ENCODE measurements at places on chromosomes 1 and 21.

DNA sequence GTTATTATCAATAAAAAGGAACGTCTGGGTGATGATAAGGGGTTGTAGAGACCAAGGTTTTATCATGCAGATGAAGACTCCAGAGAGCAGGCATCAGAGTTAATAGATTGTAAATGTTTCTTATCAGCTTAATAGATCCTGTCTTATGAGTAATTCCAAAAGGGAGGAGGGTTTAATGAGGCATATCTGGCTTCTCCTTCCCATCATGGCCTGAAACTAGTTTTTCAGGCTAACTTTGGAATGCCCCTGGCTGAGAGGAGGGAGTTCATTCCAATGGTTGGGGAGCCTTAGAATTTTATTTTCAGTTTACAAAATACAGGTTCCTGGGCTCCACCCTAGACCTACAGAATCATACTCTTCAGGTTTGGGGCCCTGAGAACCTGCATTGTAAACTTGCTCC lies 13.5 kb downstream of the PLA2G2D start:
- no peak for DNase-seq

DNA sequence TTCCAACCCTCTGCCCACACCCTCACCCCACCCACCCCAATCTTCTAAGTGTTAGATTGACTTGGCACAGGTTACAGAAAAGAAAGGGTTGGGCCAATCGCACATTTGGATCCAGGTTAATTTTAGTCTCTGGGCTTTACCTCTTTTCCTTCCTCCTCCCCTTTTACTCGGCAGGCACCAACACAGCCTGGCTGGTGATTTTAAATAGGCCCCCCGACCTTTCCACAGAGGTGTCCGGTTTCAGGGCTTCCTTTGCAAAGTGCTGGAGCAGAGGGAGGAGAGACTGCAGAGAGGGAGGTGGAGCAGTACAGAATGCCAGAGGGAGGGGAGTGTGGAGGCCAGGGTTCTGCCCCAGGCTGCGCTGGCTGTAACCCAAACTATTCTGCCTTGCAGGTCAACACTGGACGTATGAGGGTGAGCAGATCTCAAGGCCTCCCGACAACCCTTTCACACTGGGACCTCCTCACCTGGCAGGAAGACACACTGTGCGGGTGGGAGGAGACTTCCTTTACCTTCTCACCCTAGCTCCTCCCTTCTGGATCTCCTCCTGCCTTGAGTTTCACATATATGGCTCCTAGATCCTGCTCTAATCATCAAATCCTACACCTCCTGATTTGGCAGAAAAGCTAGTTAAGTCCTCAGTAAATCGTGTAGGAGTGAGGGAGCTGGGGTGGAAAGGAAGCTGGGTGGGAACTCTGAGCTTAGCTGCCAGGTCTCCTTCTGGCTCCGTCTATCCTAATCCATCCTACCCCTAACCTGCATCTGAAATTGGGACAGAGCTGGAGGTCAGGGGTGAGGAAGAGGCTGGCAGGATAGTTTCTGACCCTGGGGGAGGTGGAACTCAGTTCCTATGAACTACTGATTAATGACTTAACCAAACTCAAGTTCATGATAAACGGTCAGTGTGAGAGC lies 2.4 kb downstream of the CA14 start:
- peak; percentile 81 for DNase-seq

GRCh38 chr1:98205291-98206017 lies 284.6 kb upstream of the DPYD start:
- no peak for DNase-seq

GRCh38 chr1:32870615-32871363 lies at the start of gene FNDC5:
Gene FNDC5 (minus strand): TSS chr1:32870912.
- DNase-seq: no peak

DNA sequence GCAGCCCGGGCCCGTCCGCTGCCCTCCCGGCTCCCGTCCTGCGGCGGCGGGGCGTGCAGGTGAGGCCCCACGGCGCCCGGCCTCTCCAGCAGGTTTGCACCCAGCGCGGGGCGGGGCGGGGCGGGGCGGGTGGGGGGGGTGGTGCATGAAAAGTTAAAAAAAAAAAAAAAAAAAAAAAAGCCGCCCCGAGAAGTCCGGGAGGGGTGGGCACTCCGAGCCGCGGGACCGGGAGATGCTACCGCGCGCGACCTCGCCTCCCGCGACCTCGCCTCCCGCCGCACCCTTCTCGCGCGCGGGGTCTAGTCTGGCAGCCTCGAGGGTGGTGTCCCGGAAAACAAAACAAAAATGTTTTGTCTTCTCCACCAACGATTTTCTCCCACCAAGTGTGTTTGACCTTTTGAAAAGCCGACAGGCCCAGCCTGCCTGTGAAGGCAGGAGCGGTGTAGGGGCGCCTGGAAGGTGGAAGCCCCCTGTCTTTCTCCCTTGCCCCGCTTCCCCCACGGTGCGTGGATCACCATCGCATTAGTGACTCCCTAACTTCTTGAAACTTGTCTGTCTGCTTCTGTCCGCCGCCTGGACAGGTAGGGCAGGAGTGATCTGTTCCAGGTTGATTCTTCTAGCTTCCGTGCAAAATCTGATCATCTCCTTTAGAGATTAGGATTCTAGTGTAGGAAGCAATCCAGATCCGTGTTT lies 569 bp downstream of the RCAN3 start:
- DNase-seq: no peak

DNA sequence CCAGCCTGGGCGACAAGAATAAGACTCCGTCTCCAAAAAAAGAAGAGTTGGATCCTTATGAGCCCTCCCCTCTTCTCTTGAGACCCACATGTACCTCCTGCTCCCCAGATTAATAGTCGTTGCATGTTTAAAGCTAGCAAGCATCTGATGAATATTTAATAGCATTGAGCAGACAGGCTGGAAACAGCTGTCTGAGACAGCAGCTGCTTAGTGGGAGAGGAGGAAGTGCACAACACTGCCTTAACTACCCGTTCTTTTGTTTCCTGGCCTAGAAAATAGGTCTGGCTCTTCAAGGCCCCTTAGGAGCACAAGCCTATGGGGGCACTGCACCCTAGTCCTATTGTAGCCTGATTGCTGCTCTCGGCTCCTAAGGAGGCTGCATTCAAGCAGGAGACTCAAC lies 17.3 kb upstream of the TMEM39B start:
- no peak for DNase-seq

- DNase-seq: no peak
Measured at GRCh38 chr1:31414980-31415370, 2.0 kb downstream of the SERINC2 start.
